BJ (cell line): ENCODE measurements at places on chromosomes 11 and 22.
A peak's percentile ranks its signal among the peaks of the same experiment; 100 is the strongest.

- DNase-seq, result no peak
These were observed 628.6 kb upstream of the KIRREL3 start for GRCh38 chr11:127629200-127629599.

GRCh38 chr11:10908215-10908951, 50.5 kb upstream of the ZBED5 start:
- DNase-seq, result peak; percentile 86

DNA sequence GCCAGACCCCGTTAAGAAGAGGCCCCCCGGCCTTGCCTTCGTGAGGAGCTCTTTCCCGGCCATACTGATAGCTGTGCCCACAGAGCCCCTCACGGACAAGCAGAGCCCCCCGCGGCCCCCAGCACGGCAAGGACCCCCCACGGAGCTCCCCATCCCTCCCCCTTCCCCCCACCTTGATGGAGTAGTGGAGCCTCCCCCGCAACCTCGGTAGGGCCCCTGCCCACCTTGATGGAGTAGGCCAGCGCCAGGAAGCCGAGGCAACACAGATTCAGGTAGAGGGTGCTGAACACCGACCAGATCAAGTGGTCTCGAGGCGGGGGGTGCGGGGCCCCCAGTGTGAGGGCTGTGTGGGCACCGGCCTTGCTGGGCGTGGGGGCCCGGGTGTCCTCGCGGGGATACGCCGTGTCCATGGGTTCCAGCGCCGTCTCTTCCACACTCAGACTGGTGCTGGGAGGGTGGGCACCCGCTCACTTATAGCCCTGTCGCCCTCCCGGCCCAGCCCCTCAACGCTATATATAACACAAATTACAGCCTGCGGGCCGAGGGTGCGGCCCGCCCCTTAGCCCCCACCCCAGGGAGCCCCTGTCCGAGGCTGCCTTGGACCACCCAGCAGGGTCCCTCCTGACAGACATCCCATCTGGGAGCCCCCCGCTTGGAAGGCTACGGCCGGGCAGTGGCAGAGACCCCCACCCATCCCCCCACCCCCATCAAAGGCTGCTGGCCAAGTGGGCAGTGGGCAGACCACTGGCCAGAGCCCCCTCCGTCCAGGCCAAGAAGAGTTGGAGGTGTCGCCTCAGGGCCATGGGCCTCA, at the start of gene IFITM5:
Gene IFITM5 (minus strand): TSS at position 446 of the 811 bp plus-strand sequence. CDS start 36 bp downstream, at position 410.
- no peak for DNase-seq

GRCh38 chr11:120446802-120447201, 64.7 kb upstream of the GRIK4 start:
- DNase-seq, result no peak

GRCh38 chr11:690738-691633, 4.0 kb downstream of the DEAF1 start:
- DNase-seq, result no peak
